M059J (cell line): ENCODE measurements at places on chromosomes 5 and 9.
A peak's percentile ranks its signal among the peaks of the same experiment; 100 is the strongest.

DNA sequence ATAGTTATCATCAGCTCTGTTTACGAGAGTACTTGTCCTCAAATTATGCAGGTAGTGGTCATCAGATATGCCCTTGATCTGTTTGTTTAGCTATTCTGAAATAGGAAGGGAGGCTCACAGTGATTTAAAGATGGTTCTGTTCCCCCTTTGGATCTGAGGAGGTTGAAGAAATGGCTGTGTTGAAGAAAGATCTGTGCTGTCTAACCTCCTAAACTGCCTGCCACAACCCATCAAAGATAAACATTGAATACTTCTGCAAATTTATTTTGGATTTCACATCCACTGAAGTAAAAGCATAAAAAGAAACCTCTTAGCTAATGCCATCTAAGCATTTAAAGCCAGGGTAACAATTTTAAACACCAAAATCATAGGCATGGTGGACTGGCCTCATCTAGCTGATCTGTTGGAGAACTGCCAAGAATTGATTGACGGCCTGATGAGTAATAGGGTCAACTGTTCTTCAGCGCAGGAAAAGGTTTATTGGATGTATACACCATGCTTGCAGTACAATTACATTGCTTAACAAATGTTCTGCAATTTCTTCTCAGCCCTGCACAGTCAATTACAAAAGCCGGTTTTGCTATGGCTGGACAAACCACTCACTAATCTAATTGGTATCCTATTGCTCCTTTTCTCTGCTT, 97.6 kb downstream of the SEMA6A start:
- no peak for DNase-seq

DNA sequence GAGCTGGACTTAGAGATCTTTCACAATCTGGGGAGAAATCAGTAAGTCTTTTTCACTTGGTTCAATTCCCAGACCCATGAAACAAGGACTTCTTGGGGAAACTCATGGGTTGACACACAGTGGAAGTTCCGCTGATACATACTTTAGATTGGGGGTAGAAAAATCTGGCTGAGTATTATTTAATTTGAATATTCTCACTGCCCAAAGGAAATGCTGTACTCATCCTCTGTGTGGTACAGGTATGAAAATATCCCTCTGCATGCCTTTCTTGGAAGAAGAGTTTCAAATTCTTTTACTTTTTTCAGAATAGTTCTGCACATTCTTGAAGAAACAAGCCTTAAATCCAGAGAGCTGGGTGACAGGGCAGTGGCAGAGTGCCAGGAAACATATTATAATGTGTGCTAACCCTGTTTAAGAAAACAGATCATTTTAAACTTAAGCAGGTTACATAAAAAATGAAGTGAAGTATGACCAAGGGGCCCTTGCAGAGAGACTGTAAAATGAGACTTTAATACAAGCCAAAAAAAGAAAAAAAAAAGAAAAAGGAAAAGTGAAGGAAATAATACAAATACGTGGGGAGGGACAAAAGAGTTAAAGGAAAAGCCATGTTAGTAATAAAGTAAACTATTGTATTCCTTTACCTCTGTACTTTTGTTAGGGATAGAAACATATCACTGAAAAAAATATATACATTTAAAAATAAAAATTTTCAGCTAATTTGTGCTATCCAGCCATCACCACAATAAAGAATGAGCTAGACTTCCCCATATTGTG, 173.4 kb upstream of the NR3C1 start:
- peak; percentile 62 for DNase-seq

DNA sequence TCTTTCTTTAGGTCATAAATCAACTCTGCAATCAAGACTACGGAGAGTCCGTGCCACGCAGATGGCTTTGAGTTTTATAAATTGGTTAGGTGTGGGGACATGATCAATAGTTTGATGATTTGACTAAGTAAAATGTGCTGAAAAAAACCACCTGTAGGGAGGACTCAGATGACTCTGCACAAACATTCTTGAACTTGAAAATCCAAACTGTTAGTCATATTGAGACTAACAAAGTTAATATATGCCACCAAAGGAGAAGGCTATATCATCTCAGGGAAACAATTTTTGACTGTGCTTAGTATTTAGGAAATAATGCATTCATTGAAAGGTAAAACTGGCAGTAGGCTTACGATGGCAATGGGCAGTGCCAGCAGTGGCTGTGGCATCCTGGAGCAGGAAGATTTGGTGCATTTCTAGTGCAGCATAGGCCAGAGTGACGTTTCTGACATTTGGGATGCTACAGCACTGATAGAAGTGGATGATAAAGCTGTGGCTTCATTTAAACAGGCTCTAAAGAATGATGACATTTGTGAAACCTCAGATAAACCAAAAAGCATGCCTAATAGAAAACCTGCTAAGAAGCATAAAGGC, 291.1 kb downstream of the MLLT3 start:
- no peak for DNase-seq

DNA sequence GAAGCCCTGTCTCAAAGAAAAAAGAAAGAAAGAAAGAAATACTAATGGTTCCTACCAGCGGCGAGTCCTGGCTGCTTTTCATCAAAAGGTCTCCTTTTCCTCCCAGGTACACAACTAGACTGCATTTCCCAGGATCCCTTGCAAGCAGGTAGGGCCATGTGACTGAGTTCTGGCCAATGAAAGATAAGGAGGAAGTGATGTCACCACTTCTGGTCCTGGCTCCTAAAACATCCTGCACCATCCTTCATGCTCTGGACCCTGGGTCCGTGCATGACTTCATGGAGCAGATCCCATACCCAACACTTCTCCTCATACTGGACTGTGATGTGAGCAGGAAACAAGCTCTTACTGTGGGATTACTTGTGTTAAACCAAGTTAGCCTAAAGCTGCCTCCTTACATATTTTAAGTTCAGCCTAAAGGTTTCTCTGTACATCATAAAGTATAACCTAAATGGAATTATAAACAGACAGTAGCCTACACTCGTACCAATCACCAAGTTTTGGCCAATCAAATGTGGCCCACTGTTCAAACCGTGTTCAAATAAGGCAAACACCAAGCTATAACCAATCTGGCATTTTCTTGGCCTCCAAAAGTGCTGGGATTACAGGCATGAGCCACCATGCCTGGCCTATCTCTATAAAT, 30.2 kb upstream of the FUBP3 start:
- peak; percentile 41 for DNase-seq

DNA sequence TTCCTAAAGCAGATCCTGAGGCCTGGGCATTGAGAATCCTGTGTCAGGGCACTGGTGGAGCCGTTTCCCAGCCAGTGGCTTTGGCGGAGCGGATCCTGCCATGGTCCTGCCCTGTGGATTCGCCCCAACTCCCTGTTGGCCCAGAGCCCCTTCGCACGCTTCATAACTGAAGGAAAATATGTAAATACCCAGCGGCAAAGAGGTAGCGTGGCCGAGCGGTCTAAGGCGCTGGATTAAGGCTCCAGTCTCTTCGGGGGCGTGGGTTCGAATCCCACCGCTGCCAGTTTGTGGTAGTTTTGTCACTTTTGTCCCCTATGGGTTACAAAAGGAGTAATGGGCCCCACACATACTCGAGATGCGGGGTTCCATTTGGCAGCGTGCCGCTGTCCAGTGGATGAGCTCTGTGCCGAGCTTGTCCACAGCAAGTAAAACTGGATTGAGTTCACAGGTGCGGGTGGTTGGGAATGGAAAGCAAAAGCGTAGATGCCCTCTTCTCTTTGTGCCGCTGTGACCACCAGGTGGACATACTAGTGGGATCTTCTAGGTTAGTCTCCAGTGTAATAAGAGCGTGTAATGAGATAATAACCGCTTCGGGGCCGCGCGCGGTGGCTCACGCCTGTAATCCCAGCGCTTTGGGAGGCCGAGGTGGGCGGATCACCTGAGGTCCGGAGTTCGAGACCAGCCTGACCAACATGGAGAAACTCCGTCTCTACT, 17.3 kb downstream of the TRIM7 start:
- peak; percentile 87 for DNase-seq

DNA sequence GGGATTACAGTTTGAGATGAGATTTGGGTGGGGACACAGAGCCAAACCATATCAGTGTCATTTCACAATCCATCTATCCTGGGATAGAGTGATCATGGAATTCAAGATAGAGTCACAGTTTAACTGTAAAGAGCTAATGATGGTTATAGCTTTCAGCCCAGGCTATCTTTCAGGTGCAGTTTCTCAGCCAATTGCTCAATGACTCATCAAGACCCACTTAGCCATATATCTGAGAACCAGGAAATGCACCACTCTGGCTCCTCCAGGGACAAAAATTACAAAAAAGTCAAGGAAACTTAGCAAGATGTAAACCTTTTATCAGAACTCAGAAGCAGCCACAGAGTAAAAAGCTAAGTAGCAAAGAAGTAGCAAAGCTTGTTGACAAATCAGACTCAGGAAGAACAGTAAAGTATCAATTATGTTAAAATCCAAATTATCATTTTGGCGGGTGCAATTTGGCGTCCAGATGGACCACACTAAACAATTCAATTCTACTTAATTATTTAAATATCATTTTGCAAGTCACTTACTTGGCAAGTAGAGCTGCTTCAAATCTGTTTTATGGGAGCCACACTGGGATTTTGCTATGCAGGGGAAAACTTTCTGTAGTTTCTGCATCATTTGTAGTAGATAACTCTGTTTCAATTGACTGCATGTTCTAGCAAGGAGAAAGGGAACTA, 169.4 kb downstream of the TLE1 start:
- DNase-seq, result peak; percentile 51

- DNase-seq, result peak; percentile 98
Measured at GRCh38 chr5:133051542-133052316, at the start of gene HSPA4. HSPA4 (plus strand) TSS chr5:133052013; CDS start chr5:133052251, 238 bp downstream.
